ENCODE measurements at places on chromosomes 6 and 20. TPM values are rescaled to one million over a fixed set of nuclear protein-coding genes. Genes with fewer than 3 reads are reported as not detected.

Gene SPDEF
- total RNA-seq: 2.4 TPM

Gene CBLN4
- not detected for total RNA-seq

Gene CST1
- not detected for total RNA-seq

Gene PRR18
- total RNA-seq: under 0.01 TPM

Gene RAB5IF
- total RNA-seq: 120 TPM

Gene SLC17A2
- not detected for total RNA-seq

Gene ANKRD66
- not detected for total RNA-seq

Gene VGLL2
- total RNA-seq: not detected

Gene GJA10
- not detected for total RNA-seq

Gene RCAN2
- not detected for total RNA-seq

Gene KCNK16
- total RNA-seq: not detected

Gene TRIM15
- not detected for total RNA-seq

Gene C20orf141
- not detected for total RNA-seq

Gene PTCRA
- total RNA-seq: not detected

Gene RAET1G
- 45.0 TPM for total RNA-seq

Gene F13A1
- 0.13 TPM for total RNA-seq

Gene CRIP3
- not detected for total RNA-seq

Gene LKAAEAR1
- 0.13 TPM for total RNA-seq

Gene PKIB
- 2.8 TPM for total RNA-seq

Gene GPR6
- not detected for total RNA-seq

Gene C6orf132
- 11.3 TPM for total RNA-seq

Gene RHAG
- not detected for total RNA-seq

Gene SSTR4
- total RNA-seq: not detected

Gene SALL4
- 0.26 TPM for total RNA-seq

All from bronchial epithelial cell (primary cell).